Naive B cell (primary cell): ENCODE measurements at places on chromosomes 1 and 21.

DNA sequence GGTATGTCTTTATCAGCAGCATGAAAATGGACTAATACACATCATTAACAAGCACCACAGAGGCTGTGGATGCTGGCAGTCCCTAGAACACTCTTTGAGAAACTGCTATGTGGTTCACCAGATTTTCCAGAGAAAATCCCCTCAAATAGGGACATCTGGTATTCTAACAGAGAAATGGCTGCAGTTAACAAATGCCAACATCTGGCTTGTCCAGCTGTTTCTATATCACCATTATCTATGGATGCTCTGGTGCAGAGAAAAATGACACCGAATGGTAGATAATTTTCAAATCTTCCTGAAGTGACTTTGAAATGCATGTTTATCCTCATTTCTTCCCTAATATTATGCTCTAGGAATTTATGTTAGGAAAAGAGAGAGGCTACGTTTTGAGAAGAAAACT lies 403.5 kb upstream of the PROX1 start:
- DNase-seq = no peak

GRCh38 chr1:219040291-219040690 lies 133.4 kb upstream of the LYPLAL1 start:
- no peak for DNase-seq

DNA sequence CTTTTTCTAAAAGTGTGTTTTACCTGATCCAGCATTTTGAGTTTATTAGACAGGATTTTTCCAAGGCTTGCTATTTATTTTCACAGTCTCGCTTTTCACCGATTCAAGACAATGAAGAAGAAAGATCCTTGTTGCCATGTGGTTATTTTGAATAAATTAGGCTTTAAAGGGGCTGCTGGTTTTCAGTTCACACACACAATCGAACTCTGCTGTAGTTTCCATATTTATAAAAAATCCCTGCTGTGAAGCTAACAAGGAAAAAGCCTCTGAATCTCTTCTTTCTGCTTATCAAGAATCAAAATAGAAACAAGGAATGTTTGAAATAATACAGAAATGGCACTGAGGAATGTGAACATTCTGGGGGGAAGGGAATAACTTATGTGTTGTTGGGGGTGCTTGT lies 102.5 kb upstream of the KAZN start:
- DNase-seq = no peak

GRCh38 chr1:180201451-180202200 lies 28.4 kb upstream of the LHX4 start:
- DNase-seq = no peak

GRCh38 chr21:26195708-26196107 lies 25.1 kb upstream of the APP start:
- DNase-seq = no peak

GRCh38 chr1:15465674-15466073 lies 9.1 kb downstream of the CELA2A start:
- DNase-seq = no peak

- DNase-seq = no peak
Observed at GRCh38 chr1:102100666-102101065, 103.9 kb upstream of the OLFM3 start.

- DNase-seq = no peak
Observed at GRCh38 chr21:42321231-42321630, 6.0 kb upstream of the TFF3 start.

GRCh38 chr1:24009406-24009805 lies 29.3 kb upstream of the SRSF10 start:
- no peak for DNase-seq

DNA sequence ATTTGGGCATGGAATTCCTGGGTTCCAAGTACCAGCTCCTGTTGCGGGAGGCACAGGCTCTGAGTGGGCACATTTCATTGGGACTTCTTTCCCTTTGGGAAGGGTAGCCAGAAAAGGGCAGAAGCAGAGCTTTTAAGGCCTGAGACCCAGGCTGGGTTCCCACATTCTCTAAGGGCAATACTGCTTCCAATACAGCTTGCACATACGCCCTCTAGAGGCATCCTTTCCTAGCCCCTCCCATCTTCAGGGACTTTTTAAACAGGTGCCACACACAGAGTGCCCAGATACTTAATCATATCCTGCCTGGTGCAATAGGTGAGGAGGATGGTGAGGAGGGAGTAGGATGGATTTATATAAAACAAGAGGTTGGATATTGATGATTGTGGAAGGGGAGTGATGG lies 5.7 kb downstream of the GPR88 start:
- DNase-seq = no peak

GRCh38 chr1:6262555-6263420 lies 1.9 kb upstream of the GPR153 start:
- DNase-seq = no peak

- no peak for DNase-seq
Observed at GRCh38 chr1:144551107-144551542, 41.6 kb upstream of the PPIAL4F start.

- no peak for DNase-seq
Observed at GRCh38 chr1:166153525-166154314, 13.1 kb downstream of the FAM78B start.

DNA sequence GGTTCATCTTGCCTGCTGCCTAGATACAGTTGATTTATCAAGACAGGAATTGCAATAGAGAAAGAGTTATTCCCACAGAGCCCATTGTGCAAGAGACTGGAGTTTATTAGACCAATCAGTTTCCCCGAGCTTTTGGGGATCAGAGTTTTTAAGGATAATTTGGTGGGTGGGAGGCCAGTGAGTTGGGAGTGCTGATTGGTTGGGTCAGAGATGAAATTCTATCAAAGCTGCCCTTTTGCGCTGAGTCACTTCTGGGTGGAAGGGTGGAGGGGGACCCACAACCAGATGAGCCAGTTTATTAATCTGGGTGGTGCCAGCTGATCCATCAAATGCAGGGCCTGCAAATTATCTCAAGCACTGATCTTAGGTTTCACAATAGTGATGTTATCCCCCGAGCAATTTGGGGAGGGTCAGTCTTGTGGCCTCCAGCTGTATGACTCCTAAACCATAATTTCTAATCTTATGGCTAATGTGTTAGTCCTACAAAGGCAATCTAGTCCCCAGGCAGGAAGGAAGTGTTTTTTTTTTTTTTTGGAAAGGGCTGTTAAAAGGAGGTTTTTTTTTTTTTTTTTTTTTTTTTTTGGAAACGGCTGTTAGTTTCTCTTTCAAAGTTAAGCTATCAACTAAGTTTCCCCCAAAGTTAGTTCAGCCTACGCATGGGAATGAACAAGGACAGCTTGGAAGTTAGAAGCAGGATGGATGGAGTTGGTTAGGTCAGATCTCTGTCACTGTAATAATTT lies 7.4 kb downstream of the SLC16A4 start:
- no peak for DNase-seq

DNA sequence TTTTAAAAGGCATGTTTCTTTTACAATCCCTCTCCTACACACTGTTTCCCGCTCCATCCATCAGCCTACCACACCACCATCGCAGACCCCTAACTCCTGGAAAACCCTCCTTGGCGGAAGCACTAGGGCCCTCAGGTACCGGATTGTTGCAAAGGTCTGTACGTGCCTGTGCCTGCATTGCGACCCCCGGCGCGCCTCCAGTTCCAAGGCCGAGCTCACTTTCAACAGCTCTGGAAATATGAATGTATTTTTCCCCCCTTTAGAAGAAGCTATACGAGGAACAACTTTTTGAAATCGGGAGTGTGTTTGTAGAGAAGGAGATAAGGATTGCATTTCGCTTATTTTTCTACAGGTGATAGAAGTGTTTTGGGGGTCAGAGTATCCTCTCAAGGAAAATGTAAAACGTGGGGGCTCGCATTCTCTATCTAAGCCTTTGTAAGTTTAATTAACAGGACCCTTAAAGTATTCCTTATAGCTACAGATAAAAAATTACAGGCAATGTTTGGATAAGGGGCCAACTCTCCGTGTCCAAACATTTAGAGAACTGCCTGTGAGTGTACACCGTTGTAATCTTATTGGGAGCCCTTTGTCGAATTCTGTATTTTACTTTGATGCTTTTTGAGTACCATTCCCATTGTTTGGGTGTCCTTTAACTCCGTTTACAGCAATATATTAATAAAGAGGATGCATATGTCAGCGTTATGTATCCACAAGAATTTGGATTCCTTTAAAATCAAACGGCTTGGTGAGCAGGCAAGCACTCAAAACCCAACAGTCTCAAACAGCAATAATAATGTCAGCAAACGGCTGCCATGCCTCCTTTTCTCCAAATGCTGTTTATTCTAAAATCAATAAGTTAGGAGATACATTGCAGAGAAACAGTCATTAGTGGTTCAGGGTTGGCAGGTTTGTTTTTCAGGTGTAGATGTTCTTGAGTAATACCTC lies 5.9 kb downstream of the PRRX1 start:
- no peak for DNase-seq

GRCh38 chr1:213997038-213997771 lies 9.4 kb downstream of the PROX1 start:
- DNase-seq = no peak

GRCh38 chr1:33277488-33278084 lies 21.3 kb downstream of the ZNF362 start:
- no peak for DNase-seq

DNA sequence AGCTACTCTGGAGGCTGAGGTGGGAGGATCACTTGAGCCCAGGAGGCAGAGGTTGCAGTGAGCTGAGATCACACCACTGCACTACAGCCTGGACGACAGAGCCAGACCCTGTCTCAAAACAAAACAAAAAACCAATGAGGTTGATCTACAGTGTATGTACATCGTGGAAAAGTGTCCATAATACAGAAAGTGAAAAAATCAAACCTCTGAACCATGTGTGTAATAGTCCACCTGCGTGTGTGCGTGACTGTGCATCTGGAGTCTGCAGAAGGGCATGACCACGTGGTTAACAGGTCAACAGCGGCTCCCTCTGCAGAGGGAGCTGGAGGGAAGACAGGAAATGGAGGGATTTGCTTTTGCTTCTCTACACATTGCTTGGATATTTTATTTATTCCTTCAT lies 32.4 kb upstream of the ENO1 start:
- DNase-seq = no peak

- no peak for DNase-seq
Observed at GRCh38 chr1:1065265-1065939, 8.7 kb downstream of the RNF223 start.

DNA sequence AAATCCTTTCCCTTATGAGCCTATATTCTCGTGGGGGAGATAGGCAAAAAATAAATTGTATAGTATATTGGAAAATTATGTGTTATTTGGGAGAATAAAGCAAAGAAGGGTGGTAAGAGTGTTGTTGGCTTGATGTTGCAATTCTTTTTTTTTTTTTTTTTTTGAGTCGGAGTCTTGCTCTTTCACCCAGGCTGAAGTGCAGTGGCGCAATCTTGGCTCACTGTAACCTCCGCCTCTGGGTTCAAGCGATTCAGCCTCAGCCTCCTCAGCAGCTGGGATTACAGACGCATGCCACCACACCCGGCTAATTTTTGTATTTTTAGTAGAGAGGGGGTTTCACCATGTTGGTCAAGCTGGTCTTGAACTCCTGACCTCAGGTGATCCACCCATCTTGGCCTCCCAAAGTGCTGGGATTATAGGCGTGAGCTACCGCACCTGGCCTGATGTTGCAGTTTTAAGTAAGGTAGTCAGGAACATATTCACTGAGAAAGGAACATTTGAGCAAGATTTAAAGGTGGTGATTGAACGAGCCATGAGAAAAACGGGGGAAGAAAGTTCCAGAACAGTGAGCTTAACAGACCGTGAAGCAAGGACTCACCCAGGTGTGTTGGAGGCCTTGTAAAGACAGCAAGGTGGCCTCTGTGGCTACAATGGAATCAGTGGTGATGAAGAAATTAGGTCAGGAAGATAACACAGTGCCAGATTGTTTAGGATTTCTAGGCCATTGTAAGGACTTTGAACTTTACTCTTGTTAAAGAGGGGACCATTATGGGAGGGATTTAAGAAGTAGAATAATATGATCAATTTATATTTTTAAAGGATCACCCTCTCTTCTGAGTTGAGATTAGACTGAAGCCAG lies 45.8 kb downstream of the RPRD2 start:
- DNase-seq = no peak

- peak; percentile 69 for DNase-seq
Observed at GRCh38 chr1:206933333-206933945, 11.7 kb upstream of the FCMR start.

GRCh38 chr1:47924270-47925048 lies 72.7 kb downstream of the TRABD2B start:
- DNase-seq = no peak

DNA sequence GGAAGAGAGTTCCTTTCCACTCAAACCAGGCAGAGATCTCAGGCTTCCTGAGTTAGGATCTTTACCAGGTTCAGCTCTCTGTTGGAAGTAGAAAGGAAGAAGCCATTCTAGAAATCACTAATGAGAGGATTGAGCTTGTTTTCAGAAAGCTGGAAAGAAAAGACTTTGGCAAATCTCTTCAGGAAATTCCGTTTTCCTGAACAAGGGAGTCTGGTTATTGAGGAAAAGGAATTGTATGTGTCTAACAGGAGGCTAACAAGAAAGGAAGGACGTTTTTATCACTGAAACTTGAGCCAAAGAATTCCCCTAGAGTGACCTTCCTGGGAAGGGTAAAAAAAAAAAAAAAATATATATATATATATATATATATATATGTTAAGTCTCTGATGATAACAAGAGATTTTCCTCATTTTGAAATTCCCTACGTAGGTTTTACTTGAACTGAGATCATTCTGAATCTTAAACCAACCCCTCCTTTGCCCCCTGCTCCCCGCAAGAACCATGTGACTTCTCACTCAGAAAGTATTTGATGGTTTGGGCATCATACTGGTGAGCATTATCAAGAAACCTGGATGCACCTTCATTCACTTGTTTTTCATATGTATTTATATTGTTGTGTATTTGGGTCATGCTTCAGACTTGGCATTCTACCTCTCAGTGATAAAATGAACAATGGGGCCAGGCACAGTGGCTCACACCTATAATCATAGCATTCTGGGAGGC lies 98.4 kb upstream of the BMP8A start:
- DNase-seq = no peak

DNA sequence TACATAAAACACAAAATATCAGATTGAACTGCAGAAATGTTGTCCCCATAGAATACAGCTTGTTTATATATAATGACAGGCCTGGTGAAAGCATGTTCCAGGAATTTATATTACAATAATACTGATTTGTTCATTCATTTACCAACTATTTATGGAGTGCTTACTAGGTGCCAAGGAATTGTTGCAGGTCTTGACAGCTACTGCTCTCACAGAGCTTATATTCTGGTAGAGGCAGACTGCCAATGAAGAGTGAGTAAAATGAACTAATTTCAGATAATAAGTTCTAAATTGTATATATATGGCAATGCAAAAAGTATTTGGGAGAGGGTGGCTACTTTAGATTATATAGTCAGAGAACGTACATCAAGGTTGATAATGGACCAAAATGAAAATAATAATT lies 152.0 kb downstream of the COQ8A start:
- no peak for DNase-seq

GRCh38 chr1:1440262-1441001 lies 4.9 kb downstream of the VWA1 start:
- no peak for DNase-seq

- DNase-seq = peak; percentile 70
Observed at GRCh38 chr1:244941121-244941520, 76.8 kb upstream of the HNRNPU start.

DNA sequence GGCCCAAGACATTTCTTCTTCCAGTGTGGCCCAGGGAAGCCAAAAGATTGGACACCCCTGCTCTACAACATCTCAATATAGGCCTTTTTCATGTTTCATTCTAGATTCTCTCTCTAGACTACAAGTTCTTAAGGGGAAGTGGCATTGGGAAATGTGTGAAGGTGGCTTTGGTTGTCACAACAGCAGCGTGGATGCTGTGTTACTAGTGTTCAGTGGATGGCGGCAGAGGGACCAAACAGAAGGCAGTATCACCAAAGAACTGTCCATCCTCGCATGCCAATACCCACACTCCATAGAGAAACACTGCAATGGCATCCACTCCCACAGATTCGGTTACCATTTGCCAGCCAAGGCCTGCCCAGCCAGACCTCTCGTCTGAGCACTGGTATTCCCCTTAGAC lies 24.3 kb upstream of the IFNAR2 start:
- peak; percentile 11 for DNase-seq
